ENCODE measurements at places on chromosomes 5 and 9.

- no peak for DNase-seq
Observed at GRCh38 chr9:128149001-128149701, at the start of gene LCN2. Gene LCN2 (plus strand): TSS chr9:128149453. CDS start chr9:128149526, 73 bp downstream.

- DNase-seq = no peak
Observed at GRCh38 chr5:174409070-174409469, 315.3 kb upstream of the MSX2 start.

- DNase-seq = no peak
Observed at GRCh38 chr5:53350368-53350767, 130.1 kb upstream of the FST start.

GRCh38 chr9:36276781-36277181 lies 18.5 kb upstream of the GNE start:
- no peak for DNase-seq

- DNase-seq = no peak
Observed at GRCh38 chr9:37643214-37643613, 7.5 kb upstream of the FRMPD1 start.

- DNase-seq = no peak
Observed at GRCh38 chr9:70435948-70436347, 21.5 kb upstream of the KLF9 start.

- no peak for DNase-seq
Observed at GRCh38 chr9:16310278-16311110, 560.0 kb downstream of the BNC2 start.

DNA sequence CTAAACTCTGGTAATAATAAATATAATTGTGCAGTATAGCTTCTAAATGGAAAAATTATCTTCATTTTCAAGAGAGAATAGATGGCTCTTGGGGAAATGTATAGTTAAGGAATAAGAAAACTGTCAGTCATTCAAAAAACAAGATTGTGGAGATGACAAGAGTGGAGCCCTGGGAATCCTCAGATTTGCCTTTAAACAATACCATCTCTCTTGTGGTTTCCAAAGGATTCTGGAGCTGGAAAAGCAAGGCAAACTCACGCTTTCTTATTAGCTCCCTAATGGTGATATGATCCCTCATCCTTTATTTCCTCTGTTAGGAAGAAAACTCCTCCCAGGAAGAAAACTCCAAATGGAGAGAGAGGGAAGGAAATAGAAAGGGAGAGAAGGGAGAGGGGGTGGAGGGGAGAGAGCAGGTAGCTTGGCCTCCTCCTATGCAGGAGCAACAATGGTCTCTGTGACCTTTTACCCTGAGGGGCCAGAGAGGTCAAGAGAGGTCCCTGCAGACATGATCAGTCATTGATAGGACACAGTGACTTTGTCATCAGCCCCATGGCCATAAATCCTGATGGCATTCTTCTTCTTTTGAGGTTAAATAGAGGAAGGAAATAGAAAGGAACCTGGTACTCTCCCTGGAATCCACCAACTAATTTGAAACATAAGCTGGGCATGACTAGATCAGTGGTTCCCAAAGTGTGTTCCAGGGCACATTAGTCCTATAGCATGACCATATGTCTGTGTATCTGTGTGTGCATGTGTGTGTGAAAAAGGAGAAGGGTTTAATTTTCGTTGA lies 312.2 kb downstream of the ARRDC3 start:
- no peak for DNase-seq

DNA sequence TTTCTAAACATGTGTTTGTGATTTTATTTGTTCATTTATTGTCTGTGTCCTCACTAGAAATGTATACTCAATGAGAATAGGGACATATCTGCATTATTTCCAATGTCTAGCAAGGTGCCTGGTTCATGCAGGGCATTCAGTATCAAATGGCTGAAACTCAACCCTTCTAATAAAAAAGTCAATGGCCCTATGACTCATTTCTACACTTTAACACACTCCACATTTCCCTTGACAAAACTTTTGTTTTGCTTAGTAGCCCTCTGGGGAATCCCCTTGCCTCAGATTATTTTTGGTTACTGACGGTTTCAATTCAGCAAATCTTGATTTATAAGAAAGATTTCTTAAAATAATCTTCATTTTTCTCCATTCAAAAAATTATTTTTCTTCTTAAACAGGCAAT lies 206.0 kb upstream of the DMRTA1 start:
- DNase-seq = no peak

- DNase-seq = no peak
Observed at GRCh38 chr9:36023260-36024048, 13.3 kb upstream of the RECK start.

GRCh38 chr9:73824671-73825070 lies 672.5 kb upstream of the RORB start:
- DNase-seq = no peak

GRCh38 chr5:4013106-4013898 lies 417.7 kb downstream of the IRX1 start:
- no peak for DNase-seq

- DNase-seq = no peak
Observed at GRCh38 chr9:20742833-20743232, 58.8 kb downstream of the FOCAD start.

GRCh38 chr5:134458234-134459009 lies 46.7 kb upstream of the CDKN2AIPNL start:
- no peak for DNase-seq

DNA sequence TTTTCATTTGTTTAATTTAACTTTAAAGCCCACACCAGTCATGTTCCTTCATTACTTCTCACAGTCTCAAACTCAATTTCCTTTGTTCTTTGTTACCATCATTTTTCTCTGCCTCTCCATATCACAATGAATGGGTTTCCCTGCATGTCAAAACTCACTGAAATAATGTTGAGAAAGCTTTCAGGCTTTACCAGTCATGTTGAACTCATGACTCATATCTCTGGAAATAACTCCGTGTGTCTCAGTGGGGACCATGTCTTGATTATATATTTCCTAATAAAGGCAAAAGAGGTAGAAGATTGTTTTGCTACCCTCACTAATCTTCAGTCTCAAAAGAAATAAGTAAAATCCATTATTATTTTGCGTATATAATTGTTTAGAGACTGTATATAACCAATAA lies 231.2 kb downstream of the CHSY3 start:
- DNase-seq = peak; percentile 51

DNA sequence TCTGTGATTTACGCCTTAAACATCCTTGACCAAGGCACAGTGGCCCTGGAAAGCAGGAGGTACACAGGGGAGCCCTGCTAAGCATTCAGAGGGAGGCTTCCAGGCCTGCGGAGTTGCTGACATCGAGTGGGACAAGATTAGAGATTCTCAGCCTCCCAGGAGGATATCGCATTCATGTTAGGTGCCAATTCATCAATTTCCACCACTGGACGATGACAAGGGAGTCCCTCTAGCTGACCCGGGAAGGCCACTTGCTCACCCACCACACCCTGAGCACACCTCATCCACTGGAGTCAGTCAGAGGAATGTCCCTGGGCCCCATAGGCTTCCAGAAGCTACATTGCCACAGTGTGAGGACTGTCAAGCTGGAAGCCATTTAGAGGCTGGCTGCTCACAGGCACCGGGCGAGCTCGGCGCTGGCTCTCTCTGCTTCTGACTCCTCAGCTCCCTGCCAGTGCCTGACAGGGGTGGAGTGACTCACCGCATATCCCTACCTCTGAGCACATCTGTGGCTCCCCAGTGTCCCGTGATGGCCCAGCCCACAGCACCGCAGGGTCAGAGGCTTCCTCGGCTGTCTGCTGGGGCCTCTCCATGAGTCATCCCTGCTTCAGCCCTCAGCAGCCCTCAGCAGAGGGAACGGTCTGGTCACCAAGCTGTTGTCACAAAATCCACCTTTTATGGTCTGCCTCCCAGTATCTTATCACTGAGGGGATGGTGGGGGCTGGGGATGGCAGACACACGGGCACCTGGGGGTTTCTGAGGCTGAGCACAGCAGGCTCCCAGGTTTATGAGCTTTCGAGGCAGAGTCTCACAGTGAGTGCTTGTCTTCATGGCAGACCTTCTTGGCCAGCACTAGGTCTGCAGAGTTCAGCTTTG lies 117.5 kb downstream of the ZNF608 start:
- DNase-seq = peak; percentile 84

GRCh38 chr5:129118405-129118804 lies 23.9 kb downstream of the ISOC1 start:
- DNase-seq = no peak

- DNase-seq = no peak
Observed at GRCh38 chr5:175032741-175033151, 308.4 kb downstream of the MSX2 start.

- no peak for DNase-seq
Observed at GRCh38 chr5:148290271-148291195, 21.7 kb upstream of the SPINK7 start.

DNA sequence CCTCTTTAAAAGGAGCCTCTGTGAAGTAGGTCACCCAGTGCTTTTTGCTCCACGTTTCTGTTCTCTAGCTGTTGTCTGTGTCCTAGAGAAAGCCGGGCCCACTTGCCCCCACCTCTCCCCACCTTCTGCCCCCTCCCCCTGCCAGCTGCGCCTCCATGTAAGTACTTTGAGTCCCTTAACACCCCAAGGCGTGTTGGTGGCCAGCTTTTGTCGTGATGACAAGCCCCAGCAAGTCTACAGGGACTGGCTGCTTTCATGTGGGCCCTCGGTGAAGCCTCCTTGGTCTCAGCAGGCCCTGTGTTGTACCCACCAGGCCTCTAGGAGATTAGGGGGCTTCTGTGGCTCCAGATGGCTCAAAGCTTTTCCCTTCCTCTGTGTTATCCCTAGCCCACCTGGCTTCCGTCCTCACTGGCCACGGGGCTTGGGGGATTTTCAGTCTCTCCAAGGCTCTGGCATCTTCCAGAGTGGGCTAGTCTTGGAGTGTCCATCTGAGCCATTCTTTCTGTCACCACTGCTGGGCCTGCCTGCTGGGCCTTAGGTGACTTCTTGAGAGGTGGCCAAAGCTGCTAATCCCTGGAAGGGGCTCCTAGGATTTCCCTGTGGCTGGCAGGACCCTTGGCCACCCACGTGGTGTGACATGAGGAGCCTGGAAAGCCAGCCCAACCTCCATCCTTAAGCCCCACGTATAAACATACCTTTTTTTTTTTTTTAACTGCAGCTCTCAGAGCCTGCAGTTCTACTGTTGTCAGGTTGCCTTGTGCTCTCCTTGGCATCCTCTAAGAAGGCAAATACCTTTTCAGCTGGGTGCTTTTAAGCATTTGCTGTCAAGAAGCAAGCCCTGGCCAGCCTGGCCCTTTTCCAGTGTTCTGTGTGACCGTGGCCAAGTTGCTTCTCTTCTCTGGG lies 1.1 kb upstream of the NDST1 start:
- DNase-seq = no peak

GRCh38 chr9:128788445-128788844 lies 1.4 kb downstream of the TBC1D13 start:
- no peak for DNase-seq

DNA sequence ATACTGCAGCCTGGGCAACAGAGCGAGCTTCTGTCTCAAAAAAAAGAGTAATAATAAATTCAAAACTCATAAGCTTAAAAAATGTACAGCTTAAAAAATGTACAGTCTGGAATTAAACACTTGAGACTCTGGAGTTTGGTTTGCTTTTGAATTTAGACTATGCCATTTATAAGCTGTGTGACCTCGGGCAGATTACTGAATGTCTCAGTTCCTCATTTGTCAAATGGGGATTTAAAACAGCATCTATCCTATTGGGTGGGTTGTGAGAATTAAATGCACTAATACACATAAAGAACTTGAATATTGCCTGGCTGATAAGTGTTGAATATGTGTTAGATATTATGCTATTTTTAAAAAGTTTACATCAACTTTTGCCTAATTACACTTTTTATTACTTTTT lies 98.4 kb downstream of the SCAMP1 start:
- DNase-seq = no peak

GRCh38 chr9:107275530-107275929 lies 7.5 kb upstream of the RAD23B start:
- no peak for DNase-seq

DNA sequence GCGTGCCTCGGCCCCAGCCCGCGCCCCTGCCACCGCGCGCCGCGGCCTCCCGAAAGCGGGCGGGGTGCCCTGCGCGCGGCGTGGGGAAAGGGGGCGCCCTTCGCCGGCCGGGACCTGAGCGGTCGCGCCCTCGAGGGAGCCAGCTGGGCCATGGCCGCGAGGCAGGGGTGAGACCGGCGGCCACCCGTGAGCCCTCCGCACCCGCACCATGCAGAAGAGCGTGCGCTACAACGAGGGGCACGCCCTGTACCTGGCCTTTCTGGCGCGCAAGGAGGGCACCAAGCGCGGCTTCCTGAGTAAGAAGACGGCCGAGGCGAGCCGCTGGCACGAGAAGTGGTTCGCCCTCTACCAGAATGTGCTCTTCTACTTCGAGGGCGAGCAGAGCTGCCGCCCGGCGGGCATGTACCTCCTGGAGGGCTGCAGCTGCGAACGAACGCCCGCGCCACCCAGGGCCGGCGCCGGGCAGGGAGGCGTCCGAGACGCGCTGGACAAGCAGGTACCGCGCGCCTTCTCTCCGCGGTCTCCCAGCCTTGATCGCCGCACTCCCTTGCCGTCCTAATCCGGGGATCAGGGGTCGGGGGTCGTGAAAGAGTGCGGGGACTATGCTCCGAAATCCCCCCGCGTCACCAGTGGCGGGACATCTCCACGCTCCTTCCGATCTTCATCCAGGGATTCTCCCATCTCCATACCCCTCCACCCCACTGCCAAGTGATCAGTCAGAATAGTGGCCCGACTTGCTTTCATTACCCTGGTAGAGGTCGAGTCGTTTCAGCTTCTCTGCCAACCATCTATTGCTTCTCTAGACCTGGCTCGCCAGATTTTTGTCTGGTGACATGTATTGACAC lies 590 bp downstream of the RASGRF2 start:
- DNase-seq = no peak

All from HS-5 (cell line).